NCI-H2171 treated with DMSO at 0.1 percent for 48 hours (cell line): ENCODE measurements at places on chromosomes 2 and 18.
A peak's percentile ranks its signal among the peaks of the same experiment; 100 is the strongest.

DNA sequence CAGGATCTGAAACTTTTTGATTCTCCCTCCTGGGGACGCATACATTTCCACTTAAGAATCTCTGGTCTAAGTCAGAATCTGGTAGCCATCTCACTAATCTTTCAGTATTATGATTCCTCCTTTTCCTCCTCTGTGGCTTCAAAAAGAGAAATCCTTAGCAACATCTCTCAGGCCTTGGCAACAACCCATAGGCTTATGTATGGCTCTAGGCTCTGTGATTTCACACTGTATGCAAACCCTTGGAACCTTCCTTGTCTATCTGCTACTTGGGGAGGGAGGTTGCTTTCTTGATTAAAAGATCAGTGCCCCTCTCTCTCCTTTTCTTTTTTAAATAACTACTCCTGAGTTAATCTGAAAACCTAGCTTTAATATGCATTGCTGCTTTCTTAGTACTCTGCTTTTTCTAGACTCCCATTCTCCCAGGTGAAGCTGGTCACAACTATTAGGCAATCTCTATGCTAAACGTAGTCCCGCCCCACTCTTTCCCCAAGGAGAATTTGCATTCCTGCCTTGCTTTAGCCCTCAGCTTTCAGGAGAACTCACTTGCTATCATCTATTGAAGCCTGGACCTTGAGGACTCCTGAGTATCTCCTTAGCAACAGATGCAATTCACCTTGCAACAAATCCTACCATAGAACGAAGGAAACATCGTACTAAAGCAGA, 72.2 kb upstream of the L3MBTL4 start:
- no peak for DNase-seq

DNA sequence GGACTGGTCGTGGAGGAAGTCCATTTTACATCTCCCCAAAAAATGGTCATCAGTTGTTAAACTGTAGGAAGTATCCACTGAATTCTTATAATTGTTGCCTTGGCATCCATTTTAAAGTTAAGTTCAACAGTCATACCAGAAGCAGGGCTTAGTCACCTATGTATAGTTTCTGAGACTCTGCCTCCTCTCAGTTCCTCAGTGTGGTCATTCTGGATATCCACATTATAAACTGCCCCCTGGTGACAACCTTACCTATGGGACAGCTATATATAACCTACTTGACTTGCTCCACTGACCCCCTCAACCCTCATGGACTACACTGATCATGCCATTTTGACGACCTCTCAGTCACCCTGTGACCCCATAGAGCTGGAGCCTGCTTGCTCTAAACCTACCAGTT, 617.0 kb downstream of the LRP1B start:
- DNase-seq: no peak

DNA sequence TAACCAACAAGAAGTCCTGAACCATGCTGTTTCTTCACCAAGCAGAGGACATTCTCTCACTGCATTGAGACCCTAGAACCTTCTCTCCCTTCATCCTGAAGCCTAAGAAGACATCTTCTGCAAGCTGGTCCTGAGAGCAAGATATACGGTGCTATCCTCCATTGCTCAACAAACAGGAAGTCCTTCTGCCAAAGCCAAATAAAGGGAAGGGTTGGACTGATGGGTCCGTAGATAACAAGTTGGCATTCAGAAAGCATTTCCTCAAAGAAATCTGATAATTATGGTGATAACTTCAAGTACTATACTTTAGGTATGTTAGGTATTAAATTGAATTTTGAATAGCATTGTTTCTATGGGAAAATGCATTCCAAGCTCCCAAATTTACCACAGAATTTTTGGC, 23.3 kb downstream of the GRB14 start:
- DNase-seq: no peak

- no peak for DNase-seq
Measured at GRCh38 chr18:80034852-80035406, 695 bp downstream of the RBFA start.

- no peak for DNase-seq
Measured at GRCh38 chr2:120763931-120764330, 28.3 kb downstream of the GLI2 start.

DNA sequence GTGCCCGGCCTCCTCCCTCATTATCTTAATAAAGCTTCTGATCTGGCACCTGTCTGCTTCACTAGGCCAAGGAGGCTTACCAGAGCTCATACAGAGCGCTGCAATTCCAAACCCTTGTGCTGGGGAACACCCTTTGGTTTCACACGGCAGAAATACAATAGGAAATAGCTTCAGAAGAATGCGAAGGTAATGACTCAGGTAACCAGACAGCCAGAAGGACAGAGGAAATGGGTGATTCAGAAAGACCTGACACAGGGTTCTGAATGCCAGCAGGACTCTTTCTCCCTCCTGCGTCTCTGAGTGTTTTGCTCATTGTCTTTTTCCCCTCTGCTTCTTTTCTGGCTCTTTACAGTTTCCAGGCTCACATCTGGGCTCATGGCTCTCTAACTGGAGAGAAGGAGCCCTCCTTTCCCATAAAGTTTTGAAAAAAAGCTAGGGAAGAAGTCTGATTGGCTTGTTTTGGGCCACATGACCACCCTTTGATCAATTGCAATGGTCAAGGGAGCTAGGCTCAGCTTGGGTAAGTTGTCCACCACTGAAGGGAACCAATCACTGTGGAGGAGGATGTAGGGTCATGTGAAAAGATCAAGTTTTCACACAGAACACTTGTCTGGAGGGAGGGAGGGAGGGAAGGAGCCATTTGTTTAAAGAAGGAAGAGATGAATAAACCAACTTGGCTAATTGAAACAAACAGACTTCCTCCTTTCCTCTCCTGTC, 90.5 kb upstream of the UPP2 start:
- no peak for DNase-seq

- DNase-seq: peak; percentile 8
Measured at GRCh38 chr2:16038621-16039020, 98.3 kb downstream of the MYCN start.

DNA sequence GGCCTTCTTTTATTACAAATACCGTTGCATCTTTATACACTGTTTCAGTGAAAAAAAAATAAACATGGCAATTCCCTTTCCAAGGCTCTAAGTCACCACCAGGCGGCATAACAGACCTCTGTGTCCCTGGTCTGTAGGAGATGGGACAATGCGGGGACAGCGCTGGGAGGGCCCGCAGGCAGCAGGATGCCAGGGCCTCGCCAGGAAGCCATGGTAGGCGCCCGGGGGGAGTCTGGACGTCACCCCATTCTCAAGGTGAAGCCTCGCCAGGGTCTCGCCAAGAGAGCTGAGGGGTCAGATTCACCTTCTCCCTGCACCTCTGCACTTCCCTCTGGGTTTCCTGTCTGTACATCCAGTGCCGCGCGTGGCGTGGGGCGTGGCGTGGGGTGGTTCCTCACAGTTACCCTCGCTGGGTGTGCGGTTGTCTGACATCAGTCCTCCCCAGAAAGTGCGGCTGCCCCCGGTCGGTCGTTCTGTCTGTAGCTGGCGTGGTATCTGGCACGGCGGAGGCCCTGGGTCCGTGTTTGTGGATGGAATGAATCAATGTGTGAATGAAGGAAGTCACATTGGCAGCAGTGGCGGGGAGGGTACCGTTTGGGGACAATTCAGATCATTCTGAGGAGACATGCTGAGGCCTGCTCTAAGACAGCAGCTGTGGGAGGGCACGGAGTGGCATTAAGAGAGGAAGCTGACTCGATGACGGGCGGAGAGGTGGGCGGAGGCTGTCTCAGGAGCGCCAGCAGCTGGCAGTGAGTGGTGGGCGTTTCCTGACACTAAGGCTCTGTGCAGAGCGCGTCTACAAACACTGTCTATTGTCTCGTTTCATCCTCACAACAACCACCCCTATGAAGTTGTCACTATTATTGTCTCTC, 46.0 kb downstream of the LRRFIP1 start:
- DNase-seq: peak; percentile 80

GRCh38 chr2:118016911-118017310, 3.0 kb upstream of the CCDC93 start:
- DNase-seq: no peak

DNA sequence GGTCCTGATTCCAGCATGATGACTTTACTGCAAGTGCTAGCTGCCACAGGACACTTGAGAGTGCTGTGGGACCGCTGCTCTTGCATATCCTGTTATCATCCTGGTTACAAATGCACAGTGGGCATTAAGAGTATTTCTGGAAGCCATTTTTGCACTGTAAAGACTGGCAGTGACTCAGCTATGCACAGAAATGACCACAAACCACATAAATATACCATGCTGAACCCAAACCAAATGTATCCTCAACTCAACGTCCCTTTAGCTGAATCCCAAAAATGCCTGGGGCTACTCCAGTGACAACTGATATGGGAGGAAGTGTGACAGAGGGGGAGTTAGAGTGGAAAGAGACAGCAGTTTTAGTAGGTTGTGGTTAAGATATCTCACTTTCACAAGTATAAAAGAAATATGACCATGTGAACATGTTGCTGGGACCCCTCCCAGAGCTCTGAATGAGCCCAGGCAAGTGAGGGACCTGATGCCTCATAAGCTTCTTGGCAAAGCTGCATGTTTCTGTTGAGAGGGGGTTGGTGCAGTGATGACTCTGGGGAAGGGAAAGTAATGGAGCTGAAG, 37.3 kb downstream of the RHBDD1 start:
- DNase-seq: no peak

GRCh38 chr2:129798626-129799025, 180.8 kb upstream of the RAB6C start:
- DNase-seq: no peak

GRCh38 chr18:54157646-54158385, 66.7 kb downstream of the MBD2 start:
- no peak for DNase-seq

DNA sequence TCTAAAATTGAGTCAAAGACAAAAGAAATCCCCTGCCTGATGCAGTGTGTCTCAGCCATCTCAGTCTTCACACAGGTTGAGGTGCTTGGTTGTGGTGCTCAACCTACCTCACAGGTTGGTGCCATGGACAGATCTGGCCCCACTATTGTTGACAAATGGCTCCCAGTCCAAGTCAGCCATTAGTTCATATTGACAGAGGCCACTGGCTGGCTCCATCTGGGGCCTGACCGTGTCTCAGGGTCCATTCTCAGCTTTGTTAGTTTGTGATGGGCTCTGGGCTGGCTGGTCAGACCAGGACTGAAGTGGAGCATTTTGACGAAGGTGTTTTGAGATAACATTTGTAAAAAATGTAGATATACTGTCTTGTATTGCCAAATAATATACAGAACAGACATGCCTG, 36.9 kb downstream of the MRPL33 start:
- no peak for DNase-seq

DNA sequence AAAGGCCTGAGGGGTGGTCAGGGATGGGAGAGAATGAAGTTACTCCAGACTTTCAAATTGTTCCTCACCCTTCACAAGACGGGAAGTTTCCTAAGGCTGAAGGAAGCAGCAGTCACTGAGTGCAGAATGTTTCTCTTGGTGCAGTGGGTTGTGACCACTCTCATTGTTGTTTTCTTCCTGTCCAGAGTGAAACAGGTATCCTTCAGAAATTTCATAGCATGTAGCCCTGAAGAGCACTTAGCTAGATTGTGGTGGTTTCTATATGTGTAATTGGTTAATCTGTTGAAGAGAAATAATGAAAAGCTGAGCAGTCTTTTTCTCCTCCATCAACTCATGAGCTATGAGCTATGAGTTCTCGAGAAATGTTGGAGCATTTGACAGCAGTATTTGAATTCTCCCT, 96.8 kb downstream of the GPD2 start:
- DNase-seq: no peak

DNA sequence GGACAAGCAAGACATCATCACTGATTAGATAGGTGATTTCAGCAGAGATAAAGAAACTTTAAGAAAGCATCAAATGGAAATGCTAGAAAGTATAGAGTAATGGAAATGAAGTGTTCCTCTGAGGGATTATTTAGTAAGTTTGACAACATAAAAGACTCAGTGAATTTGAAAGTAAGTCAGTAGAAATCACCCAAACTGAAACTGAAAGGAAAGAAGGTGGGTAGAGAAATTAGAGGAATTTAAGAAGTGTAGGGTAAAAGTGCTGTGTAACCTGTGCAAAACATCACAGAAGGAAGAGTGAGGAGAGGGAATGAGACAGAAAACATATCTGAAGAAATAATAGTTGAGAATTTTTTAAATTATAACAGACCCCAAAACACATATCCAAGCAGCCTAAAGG, 343.1 kb downstream of the CBLN2 start:
- DNase-seq: no peak

- DNase-seq: peak; percentile 75
Measured at GRCh38 chr18:33751613-33752221, 173.7 kb downstream of the ASXL3 start.
